ENCODE measurements at places on chromosomes 3 and 15.
A peak's percentile ranks its signal among the peaks of the same experiment; 100 is the strongest.

DNA sequence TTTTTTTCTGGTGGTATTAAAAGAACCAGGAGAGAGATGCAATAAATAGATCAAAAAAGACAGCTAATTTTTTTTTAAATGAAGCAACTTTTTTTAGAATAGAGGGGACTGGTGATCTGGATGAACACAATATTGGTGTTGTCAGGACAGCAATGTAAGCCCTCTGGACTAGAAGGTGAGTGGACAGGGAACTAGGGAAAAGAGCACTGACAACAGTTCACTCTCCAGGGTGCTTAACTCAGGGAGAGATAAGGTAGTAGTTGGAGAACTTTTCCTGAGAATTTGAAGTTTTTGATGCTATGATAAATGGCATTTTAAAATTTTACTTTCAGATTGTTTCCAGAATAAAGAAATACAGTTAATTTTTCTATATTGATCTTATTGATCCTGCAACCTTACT lies 158.3 kb upstream of the STAC start:
- DNase-seq, result no peak

- DNase-seq, result no peak
Observed at GRCh38 chr3:169505577-169506230, 157.8 kb downstream of the MECOM start.

DNA sequence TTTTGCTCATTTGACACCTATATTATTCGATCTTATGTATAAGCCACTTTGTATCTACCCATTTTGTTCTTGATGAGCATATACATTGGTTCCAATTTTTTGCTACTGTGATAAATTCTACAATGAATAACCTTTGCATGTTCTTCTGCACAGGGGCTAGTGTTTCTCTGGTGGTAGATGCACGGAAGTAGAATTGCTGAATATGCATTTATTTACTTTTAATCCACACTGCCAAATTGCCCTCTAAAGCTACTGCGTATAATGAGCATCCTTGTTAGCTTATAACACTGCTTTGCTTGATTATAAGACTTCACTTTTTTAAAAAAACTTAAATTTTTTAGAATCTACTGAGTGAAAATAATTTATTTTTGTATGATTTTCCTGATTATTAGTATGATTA lies 84.2 kb upstream of the PIAS1 start:
- DNase-seq, result no peak

GRCh38 chr3:16587681-16588060 lies 17.6 kb downstream of the DAZL start:
- no peak for DNase-seq

- DNase-seq, result no peak
Observed at GRCh38 chr15:41933326-41933725, 39.0 kb downstream of the EHD4 start.

- peak; percentile 35 for DNase-seq
Observed at GRCh38 chr3:183306798-183307671, 54.0 kb downstream of the B3GNT5 start.

DNA sequence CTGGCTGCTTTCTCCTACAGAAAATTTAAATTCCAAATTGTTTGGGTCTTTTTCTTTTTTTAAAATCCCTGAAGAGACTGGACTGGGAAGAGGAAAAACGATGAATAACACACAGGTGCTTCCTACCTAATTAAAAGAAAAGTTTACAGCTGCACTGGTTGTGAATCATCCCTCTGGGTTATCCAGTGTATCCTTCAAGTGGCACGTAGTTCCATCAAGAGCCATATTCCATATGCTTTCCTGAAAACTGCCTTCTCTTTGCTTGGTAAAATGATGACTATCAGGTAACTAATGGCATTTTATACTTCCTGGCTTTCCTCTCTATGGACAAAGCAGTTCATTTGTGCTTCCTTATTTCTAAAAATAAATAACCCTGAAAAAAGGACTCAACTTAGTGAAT lies 123.2 kb downstream of the MAGI1 start:
- no peak for DNase-seq
